Hindlimb muscle (tissue), 1 donor: ENCODE measurements at places on chromosomes 13 and 19. TPM values are rescaled to one million over a fixed set of nuclear protein-coding genes. Genes with fewer than 3 reads are reported as not detected.

DNA sequence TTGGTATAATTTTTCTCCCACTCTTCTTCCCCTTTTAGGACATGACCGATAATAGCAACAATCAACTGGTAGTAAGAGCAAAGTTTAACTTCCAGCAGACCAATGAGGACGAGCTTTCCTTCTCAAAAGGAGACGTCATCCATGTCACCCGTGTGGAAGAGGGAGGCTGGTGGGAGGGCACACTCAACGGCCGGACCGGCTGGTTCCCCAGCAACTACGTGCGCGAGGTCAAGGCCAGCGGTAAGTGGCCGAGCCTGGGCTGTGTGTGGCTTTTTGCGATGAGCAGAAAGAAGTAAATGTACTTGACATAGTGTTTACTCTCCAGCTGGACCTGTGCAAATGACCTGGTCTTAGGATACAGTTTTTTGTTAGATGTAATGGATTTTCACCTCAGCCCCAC, 102.5 kb downstream of the ARHGEF7 start:
- DNase-seq = no peak

GRCh38 chr13:36395280-36395679, 37.0 kb upstream of the CCNA1 start:
- DNase-seq = peak; percentile 61

GRCh38 chr13:110628952-110629701, 13.8 kb downstream of the NAXD start:
- DNase-seq = no peak

GRCh38 chr13:27660511-27660910, 38.8 kb downstream of the POLR1D start:
- DNase-seq = no peak

Gene PEAK3
- polyA plus RNA-seq = not detected

DNA sequence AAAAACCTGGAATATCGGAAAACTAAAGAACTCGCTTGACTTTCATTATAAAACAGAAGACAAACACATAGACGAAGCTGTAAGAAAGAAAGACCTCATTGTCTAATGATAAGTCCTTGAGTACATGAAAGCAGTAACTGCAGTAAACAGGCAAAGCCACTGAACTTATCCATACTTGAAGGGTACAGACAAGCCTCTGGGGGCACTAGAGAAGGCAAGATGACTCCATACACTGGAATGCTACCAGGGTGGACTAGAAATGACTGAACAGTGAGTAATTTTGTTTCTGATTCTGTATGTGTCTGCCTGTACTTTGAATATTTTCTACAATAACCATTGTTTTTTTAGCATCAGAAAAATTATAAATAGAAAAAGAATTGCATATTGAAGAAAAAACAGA, 507.9 kb downstream of the UQCRFS1 start:
- no peak for DNase-seq

DNA sequence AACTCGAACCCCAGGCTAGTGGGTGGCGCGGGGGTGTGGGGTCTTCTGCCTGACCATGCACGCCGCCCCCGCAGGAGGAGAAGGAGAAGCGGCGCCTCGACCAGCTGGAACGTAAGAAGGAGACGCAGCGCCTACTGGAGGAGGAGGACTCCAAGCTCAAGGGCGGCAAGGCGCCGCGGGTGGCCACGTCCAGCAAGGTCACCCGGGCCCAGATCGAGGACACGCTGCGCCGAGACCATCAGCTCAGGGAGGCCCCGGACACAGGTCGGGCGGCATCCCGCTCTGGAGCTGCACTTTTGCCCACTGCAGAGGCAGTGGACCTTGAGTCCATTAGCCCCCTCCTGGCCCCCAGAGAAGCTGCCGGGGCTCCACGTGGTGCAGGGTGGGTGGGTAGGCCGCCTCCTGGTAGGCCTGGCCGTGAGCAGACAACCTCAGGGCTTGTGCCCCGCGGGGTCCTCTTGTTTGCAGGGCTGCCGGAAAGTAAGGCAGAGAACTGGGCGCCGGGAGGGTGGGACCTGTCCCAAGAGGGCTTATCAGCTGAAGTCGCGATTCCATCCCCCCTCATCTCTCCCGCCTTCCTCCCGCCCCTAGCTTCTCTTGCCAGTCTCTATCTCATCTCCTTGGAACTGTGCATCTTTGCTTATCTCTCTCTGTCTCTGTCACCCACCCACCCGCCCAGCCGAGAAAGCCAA, 9.9 kb downstream of the CCDC124 start:
- DNase-seq = no peak

- DNase-seq = no peak
These were observed 8.2 kb downstream of the CDK8 start for GRCh38 chr13:26262156-26262555.

Gene ARHGAP45
- 9.8 TPM for polyA plus RNA-seq

GRCh38 chr19:12723381-12723640, 421 bp downstream of the TNPO2 start:
- DNase-seq = no peak

DNA sequence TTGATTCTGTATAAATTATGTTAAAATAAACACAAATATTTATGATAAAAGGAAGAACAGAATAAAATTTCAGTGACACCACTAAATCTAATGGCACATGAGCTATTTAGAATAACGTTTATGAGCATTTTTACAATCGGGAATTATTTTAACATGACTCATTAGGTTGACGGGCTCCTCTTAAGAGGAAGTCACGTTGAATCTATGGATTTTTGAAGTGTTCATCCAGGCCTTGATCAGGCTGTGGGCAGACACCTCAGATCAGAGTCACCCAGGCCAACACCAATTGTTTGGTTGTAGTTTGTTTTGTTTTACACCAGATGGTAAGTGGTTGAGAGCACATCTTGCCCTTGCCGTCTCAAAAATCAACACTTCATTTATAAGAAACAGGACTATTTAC, 257.8 kb downstream of the FOXO1 start:
- no peak for DNase-seq

Gene PPAN
- 30.6 TPM for polyA plus RNA-seq

GRCh38 chr19:35317464-35318043, 11.4 kb upstream of the CD22 start:
- DNase-seq = no peak

Gene CEACAM3
- polyA plus RNA-seq = not detected

Gene SLC5A5
- 0.05 TPM for polyA plus RNA-seq

- no peak for DNase-seq
These were observed 97.5 kb downstream of the RGCC start for GRCh38 chr13:41554626-41555386.

Gene SPACA4
- polyA plus RNA-seq = not detected

Gene SDHAF1
- polyA plus RNA-seq = 15.9 TPM

GRCh38 chr13:44726778-44727177, 150.6 kb upstream of the TSC22D1 start:
- no peak for DNase-seq

GRCh38 chr13:110713981-110714796, 689 bp downstream of the ING1 start:
- DNase-seq = peak; percentile 50

DNA sequence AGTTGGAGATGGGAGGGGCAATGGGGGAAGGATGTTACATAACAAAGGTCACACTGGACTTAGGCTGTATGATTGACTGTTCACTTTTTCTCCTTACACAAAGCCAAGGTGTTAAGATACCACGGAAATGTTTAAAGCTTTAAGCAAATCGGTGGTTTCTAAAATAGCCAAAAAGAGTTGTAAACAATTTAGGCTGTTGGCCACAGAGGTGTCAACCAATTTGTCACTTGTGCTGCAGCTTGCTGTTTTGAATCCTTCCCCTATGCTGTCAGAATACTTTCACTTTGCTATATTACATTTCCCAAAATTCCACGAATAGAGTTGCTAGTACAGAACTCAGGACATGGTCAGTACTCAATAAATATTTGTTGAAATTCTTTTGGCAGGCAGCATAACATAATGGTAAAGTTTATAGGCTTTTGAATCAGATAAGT, 149.3 kb downstream of the VWA8 start:
- no peak for DNase-seq

Gene C2CD4C
- 1.3 TPM for polyA plus RNA-seq

Gene PPP1R15A
- 59.4 TPM for polyA plus RNA-seq

Gene GRIN3B
- 0.22 TPM for polyA plus RNA-seq

GRCh38 chr13:26864576-26864975, 104.0 kb upstream of the GPR12 start:
- no peak for DNase-seq

DNA sequence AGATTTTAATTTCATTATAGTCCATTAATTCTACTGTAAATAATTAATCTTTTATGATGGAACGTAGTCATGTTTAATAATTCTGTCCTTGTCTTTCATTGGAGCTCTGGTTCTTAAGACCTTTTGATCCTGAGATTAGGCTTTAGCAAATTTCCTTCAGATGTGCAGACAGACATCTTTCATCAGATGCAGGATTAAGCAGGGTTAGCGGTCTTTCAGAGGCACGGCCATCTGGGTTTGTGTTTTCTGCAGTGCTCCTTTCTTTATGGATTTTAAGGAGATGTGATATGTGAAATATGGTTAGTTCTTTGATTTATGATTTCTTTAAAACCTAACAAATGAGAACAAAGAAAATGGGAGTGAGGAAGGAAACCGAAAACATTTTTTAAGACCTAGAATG, 643.9 kb upstream of the SGCG start:
- DNase-seq = no peak

Gene KLK13
- polyA plus RNA-seq = not detected

DNA sequence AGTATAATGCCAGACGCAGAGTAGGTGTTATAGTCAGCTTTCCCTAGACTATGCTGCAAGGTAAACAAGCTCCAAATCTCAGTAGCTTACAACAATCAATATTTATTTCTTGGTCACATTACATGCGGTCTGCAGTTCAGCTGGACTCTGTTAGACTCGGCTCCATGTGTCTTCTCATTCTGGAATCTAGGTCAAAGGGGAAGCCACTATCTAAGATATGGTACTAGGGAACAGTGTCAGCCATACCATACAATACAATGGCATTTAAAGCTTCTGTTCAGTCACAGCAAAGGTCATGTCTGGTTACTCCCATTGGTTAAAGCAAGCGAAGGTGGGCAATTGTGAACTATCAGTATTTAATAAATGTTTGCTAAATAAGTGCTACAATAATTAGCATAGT, 65.3 kb upstream of the SERTM1 start:
- no peak for DNase-seq

DNA sequence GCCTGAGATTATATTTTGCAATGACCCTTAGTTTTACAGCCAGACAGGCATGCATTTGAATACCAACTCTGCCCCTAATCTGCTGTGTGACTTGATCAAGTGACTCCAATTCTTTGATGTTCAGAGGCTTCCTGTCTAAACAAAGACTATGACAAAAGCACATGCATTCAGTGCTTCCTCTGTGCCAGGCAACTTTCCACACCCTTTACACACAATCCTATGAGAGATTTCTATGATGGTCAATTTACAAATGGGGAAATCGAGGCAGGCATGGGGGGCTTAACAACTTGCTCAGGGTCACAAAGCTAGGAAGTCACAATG, 3.7 kb upstream of the LYPD3 start:
- DNase-seq = no peak

Gene UGGT2
- 17.9 TPM for polyA plus RNA-seq

- DNase-seq = no peak
These were observed 27.7 kb downstream of the MCF2L start for GRCh38 chr13:112996671-112997091.

DNA sequence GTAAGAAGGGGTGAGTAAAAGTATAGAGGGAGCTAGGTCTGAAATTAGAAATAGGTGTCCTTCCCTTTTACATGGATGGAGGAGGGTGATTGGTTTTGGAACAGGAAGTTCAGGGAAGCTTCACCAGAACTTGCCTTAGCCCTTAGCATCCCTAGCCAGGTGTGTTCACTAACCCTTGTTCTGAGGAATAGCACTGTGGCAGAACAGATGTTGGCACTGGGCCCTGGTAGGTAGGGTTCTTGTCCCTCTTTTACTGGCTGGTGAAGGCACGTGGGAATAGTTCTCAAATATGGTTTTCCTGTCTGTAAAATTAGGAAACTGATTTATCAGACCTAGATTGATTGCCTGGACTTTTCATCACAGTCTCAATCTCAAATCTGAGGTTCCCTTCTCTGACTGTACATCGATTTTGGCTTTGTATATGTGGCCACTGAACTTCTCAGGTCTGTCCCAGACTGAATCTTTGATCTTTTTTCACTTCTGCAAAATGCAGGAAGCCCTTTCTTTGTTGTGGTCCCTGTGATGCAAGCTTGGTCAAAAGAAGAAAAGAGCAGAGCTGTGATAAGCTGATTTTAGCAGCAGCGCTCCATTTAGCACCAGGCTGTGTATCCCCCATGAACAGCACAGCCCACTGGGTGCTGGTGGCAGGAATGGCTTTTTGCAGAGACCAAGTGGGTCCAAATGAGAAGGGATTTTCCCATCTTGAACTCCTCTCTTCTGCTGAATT, 86.2 kb upstream of the HTR2A start:
- DNase-seq = no peak

- no peak for DNase-seq
These were observed 261.4 kb upstream of the RXFP2 start for GRCh38 chr13:31477961-31478360.

DNA sequence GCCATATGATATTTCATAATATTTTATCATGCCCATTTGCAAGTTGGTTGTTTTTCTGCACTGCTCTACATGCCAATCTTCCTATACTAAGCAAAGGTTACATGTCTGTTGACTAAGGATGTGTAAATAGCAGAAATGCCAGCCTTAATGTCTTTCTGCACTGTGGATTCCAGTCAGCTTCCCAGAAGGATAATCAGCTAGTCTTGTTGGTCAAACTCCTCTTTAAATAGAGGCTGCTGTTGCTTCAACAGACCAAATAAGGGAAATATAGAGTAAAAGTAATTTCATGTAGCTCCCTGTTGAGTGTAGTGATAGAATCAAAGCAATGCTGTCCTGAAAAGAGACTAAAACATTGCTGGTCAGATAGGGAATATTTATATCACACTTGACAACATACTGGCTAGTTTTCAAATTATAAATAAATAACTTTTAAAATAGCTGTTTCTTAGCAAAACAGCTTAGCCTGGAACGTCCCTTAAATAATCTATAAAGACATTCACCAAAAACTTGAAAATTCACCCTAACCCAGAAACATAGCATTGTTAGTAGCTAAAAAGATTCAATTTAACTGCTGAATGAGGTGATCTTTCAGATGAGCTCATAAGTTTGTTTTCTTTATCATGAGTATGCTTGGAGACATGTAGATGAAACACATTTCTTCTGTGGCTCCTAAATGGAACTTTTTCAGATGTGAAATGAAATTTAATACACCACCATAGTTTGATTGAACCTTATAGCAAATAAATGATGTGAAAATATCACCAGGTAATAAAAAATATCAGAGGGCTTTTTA, 56.6 kb downstream of the FRY start:
- DNase-seq = no peak

Gene CLEC17A
- not detected for polyA plus RNA-seq

GRCh38 chr13:29129616-29130015, 309.5 kb downstream of the MTUS2 start:
- DNase-seq = no peak

Gene SIGLEC8
- polyA plus RNA-seq = 0.10 TPM

DNA sequence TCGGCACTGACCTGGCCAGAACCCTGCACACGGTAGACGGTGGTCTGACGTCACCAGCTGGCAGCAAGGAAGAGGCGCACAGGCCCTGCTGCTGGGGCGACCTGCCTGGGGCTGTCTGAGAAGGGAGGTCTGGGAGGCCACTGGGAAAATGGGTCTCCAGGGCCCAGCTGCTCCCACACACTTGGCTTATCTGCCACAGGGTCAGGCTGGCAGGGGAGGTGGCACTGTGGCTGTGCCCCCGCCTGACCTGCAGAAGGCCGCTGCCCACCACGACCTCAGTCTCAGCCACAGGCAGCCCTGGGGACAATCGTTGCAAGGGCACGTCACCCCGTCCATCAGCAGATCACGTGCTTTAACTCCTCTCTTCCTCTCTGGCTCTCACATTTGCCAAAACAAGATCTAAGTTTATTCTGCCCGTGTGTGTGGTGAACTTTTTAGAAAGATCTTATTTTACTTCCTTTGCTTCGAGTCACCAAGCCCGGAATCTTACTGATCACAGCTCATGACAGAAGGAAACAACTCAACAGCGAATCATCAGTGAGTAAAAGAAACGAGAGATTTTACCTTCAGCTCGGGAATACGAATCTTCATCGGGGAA, 45.2 kb upstream of the RANBP3 start:
- DNase-seq = no peak
